ENCODE measurements at places on chromosomes 6 and 20.

DNA sequence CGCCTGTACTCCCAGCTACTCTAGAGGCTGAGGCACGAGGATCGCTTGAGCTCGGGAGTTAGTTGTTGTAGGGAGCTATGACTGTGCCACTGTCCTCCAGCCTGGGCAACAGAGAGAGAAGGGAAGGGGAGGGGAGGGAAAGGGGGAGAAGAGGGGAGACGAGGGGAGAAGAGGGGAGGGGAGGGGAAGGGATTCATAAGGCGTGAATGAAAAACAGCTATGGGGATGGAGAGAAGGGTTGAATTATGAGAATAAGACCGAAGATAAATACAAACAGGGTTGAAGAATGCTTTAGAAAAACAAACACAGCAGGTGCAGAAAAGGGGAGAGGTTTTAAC lies 106.0 kb downstream of the TRIM27 start:
- DNase-seq: no peak

- no peak for DNase-seq
Measured at GRCh38 chr6:166582258-166582657, 4.2 kb downstream of the RAMACL start.

- peak; percentile 66 for DNase-seq
Measured at GRCh38 chr6:56595490-56596122, 47.1 kb downstream of the DST start.

DNA sequence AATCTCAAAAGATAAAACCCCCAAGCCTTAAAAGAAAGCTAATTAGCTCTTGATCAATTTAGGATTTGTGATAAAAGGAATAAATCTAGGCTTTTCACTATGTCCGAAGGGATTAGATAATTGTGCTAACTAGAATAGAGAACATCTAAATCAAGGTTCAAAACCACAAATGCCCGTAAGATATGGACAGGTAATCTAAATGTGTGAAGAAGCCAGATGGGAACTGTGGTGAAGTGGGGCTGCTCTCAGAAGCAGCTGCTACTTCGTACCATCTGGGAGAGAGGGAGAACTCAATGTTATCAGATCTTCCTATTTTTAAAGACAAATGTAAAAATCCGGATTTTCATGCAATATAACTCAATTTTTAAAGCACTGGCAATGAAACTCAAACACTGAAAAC lies 44.2 kb downstream of the NCOA6 start:
- DNase-seq: no peak

DNA sequence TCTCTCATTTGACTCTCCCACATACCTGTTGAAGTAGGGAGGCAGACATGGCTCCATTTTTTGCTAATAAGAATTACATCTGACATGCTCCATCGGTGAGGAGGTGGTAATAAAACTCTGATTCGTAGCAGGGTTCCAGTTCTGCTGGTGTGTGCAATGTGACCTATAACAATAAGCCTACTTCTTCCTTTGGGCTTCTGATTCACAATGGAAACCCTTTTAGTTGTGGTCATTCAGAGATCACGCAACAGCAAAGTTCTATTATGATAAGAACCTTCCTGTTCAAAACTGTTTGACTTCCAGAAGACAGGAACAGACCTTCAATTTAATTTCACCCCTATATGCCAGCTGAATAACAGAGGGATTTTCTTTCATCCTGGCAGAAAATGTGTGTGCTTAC lies 31.4 kb upstream of the GSTA4 start:
- DNase-seq: no peak

- DNase-seq: peak; percentile 25
Measured at GRCh38 chr6:38284802-38285394, 354.8 kb downstream of the BTBD9 start.

DNA sequence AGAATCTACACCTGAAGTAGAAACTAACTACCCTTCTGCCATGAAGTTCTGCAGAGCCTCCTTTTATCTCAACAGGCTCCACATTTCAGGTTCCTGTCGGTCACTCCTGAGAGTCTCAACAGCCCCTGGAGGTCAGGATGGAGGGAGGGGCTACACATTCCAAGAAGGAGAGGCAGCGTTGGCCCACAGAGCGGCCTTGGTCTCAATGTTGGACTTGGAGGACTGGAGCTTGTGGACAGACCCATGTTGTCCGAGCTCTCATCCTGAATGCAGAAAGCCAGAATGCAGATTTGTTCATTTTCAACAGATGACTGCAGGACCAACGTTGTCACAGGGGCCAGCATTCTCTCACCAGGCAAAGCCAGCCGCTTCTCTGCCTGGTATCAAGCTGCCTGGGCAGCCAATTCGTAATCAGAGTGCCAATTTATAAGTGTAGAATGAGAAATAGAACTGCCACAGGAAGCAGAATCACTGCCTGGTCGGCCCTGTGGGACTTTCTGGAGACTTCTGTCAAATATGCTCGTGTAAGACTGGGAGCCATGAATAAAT lies 212.5 kb upstream of the SNX9 start:
- no peak for DNase-seq

- DNase-seq: peak; percentile 38
Measured at GRCh38 chr6:149055195-149055899, 262.2 kb upstream of the TAB2 start.

DNA sequence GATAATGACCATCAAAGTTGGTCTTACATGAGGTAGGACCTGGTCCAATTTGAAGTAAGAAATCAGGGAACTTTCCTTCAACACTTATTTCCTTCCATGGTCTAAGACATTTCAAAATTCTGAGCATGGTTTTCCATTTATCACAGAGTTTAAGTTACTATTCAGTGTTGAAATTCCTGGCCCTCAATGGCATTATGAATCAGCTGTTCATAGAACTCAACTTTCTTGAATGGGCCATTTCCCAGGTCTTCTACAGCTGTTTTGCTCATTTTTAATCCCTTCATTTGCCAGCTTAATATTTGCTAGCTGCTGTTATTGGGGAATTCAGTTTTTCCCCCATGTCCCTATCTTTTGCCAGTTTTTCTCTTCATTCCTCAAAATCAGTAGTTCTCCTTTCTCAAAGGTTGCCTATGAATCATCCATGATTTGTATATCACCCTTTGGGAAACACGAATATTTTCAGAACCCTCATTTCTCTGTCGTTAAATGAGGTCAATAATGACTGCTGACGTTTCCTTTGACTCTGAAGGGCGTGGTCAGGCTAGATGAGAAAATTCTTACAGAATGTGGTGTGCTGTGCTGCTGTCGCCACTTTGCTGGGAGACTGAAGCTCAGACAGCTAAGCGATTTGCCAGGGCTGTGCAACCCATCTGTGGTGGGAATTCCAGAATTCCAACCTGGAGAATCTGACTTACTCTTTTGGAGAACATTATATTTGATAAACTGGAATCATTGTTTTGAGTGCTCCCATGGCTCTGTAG lies 216.5 kb upstream of the FLRT3 start:
- no peak for DNase-seq

DNA sequence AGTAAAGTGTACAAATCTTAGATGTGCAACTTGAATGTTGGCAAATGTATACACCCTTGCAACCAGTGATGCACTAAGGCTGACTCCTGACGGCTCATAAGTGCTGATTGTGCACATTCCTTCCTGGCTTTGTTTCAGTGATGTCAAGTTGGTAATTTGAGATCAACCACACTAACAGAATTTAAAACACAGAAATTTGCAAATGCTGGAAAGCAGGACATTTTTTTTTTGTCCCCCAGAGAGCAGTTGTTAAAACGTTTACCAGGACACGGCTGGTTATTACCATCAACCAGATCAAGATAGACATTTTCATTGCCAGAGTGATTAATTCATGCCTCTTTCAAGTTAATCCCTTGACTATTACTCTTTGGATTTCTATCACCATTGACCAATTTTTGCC lies 735.6 kb downstream of the RFPL4B start:
- no peak for DNase-seq

- peak; percentile 51 for DNase-seq
Measured at GRCh38 chr6:129749749-129750120, 39.8 kb upstream of the ARHGAP18 start.

- no peak for DNase-seq
Measured at GRCh38 chr20:54173653-54174456, at the start of gene CYP24A1. Gene CYP24A1, minus strand, starts transcription at chr20:54173986. Its CDS starts 407 bp downstream, at chr20:54173579.

- DNase-seq: no peak
Measured at GRCh38 chr6:84842525-84843166, 78.2 kb upstream of the TBX18 start.
